ENCODE measurements at places on chromosomes 11 and 22.

DNA sequence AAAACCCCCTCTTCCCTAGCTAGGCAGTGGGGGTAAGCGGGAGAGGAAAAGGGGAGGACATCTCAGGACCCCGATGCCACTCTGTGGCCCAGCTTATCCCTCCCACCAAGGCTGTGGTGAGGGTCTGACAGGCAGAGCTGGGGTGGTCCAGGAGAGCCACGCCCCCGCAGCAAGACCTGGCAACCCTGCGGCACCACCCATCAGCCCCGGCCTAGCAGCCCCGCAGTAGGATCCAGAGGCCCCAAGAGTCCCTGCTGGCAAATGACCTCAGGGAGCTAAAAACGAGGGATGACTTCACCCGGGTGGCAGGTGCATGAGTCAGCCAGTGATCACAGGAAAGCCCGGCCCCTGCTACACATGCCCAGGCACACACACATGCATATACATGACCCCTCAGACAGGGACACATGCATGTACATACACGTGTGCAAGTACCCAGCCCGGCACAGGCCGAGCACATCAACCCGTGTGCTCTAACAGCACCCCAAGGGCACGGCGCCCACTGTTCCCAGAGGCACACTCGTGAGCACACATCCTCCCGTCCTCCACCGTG is 32.3 kb downstream of the ARVCF start:
- ATAC-seq, result no peak

DNA sequence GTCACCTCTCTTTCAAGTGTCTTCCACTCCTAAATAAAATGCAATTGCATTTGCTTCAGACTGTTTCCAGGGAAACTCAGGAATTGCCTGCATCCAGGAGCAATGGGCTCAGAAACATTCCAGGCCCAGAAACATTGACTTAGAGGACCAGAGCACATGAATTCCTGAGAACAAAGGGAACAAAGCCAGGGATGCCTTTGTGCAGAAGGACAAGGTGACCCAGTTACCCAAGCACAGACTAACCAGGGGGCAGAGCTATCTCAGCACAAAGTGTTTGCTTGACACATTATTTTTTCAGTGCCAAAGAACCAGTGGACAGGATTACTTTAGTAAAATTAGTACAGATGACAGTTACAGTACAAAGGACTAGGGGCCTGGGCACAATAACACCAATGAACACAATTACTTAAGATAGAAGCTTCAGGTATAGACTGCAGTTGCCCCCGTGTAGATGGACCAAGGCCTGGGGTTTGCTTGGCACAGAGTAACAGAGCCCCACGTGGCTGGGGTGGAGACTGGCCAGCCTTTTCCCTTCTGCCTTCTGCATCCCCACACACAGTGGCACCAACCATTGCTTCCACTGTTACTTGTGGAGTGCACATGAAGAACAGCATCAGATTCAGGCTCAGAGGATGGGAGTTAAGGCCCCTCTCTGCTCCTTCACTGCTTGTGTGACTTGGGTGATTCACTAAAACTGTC is 500.8 kb downstream of the INSC start:
- no peak for ATAC-seq

GRCh38 chr11:14813516-14813915 is 78.5 kb downstream of the CYP2R1 start:
- ATAC-seq, result no peak

DNA sequence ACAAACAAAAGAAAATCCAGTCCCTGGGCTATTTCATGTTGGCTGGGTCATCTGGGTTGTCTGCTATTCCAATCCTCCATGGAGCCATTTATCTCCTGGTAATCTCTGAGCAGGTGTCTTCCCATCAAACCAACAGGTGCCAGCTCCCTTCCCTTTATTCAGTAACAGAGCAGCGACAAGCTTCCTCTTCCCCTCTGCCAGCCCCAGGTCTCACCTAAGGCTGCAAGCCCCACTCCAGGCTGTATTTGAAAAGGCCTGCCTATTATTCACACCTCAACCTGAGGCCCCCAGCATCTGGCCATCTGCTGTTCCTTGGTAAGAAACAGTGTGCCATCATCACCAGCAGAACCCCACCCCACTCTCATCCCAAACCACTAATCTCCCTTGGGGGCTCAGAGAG is 436.2 kb downstream of the BUD13 start:
- ATAC-seq, result peak; percentile 36

GRCh38 chr22:27719036-27719347 is 82.6 kb downstream of the MN1 start:
- no peak for ATAC-seq

- peak; percentile 9 for ATAC-seq
Measured at GRCh38 chr11:8775332-8775731, 92.7 kb downstream of the RPL27A start.

DNA sequence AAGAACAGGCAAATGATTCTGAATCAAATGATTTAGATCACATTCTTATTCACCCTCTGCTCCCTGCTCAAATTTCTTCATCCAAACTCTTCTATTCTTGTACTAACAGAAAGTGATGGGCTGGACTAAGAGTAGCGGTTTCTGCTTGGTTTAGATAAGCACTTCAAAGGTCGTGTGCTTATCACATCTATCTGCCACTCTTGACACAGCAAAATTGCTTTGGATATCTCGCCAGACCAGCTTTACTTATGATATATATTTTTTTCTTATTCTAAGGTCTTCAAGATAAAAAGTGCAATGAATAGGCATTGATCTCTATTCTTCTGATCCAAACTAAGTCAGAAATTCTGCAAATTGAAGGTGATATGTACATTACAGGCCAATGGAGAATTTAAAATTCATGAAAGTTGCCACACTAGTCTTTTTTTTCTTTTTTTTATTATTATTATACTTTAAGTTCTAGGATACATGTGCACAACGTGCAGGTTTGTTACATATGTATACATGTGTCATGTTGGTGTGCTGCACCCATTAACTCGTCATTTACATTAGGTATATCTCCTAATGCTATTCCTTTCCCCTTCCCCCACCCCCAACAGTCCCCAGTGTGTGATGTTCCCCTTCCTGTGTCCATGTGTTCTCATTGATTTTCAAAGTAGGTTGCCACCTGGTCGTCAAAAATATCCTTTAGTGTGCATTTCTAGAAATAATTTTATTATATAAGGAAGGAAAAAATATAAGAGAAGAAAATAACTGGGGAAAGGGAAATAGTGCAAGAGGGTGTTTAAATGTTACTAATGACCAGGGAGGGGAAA is 1941.0 kb upstream of the RAG2 start:
- ATAC-seq, result no peak

DNA sequence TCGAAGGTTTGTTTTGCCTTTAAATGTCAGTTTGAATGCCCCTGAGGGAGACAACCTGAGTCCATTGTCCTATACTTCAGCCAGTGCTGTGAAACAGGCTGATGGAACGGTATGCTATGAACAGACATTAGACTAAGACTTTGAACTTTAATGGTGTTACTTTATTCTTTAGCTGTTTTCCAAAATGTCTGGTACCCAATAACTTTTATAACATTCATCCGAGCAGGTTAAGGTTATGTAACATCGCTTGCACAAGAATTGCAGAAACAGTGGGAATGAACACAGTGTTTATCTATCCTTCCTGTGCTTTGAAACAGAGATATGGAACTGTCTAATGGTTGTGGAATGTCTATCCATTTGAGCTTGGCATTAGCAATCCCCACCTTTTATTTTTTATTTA is 12.5 kb upstream of the PTS start:
- ATAC-seq, result no peak

DNA sequence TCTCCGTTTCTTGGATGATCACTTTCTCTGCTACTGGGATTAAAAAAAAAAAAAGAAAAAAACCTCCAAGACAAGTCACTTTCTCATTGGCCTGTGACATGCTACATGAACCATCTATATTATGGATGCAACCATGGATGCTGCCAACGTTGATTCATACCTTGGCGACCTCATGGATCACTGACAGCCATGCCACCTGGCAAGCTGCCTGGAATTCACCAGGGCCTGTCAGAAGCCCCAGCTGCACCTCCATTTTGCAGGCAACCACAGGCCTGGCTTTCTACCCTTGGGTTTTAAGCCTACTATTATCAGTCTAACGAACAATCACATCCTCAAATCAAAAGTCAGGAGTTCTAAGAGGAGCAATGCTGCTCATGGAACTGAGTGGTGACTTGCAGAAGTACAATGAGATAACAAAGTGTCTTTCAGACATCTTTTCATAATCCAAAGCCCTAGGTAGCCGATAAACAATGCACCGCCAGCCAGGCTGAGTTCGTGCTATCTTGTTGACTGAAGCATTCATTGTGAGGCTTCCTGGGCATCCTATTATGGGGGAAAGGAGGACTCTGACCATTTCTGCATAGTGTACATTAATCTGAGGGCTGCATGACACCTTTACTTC is 48.0 kb upstream of the CADM1 start:
- ATAC-seq, result no peak

GRCh38 chr11:21710809-21711208 is 482.1 kb upstream of the ANO5 start:
- ATAC-seq, result no peak

DNA sequence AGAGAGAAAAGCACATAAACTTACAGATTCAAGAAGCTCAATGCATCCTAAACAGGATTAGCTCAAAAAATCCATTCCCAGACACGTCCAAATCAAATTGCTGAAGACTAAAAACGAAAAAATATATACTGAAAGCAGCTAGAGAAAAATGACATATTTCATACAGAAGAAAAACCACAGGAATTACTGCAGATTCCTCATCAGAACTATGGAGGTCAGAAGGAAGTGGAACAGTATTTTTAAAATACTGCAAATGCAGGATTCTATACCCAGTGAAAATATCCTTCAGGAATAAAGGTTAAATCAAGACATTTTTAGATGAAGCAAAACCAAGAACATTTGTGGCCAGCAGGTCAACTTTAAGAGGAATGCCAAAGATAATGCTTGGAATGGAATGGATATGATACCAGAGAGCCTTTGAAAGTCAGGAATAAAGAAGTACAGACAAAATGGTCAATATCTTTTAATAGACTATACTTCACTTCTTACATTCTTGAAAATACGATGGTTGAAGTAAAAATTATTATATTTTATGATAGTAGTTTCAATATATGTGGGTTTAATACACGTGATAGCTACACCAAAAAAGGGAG is 352.9 kb downstream of the CTTN start:
- no peak for ATAC-seq

DNA sequence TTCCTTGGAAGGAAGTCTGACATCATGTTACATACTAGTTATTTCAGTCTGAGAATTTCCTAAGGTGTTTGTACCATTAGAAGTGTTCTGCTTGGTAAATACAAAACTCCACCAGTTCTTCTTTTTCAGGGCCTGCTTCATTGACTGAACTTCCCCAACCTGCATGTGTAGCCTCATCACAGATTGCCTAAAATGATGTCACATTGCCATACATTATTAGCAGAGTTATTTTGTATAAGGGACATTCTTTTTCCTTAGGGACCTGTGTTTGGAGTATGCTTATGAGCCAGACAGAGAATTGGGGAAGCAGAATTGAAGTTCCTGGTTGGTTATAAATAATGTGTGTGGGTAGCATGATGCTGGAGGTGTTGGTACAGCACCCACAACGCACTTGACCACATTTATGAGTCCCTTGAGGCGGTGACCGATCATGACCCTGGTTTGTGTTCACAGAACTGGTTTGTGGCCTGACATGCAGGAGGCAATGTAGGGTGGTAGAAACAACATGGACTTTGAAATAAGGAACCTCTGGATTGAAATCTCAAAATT is 16.4 kb upstream of the MMP7 start:
- no peak for ATAC-seq

GRCh38 chr11:14417617-14418374 is 58.8 kb upstream of the RRAS2 start:
- ATAC-seq, result no peak

GRCh38 chr11:128155590-128155989 is 431.8 kb downstream of the ETS1 start:
- ATAC-seq, result no peak

DNA sequence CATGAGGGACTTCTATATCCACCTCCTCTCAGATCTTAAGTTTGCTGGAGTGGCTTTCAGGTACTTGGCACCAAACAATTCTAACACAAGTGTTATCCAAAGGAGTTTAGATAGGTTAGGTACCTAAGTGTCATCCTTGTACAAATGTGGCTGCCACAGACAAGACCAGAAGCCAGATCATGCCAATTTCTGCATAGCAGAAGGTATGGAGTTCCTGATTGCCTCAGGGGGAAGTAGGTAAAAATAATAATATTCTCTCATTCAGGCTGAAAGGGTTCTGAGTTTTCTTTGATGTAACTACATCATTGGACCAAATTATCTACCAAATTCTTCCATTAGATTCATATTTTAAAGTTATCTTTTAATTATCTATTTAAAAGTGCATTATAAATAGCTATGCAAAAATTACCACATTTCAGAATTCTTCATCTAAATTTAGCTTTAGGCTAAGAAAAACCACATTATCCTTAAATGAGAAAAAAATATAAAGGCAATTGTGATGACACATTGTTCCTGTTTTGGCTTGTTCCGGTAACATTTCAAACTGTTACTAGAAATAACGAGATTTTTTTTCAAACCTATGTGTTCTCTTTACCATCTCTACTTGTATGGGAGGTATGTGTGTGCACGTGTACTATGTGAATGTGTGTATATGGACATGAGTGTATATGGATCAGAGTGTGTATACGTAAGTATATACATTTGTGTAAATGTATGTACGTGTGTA is 66.2 kb upstream of the POU2AF2 start:
- ATAC-seq, result no peak

- no peak for ATAC-seq
Measured at GRCh38 chr11:117627259-117627658, 169.8 kb downstream of the DSCAML1 start.

DNA sequence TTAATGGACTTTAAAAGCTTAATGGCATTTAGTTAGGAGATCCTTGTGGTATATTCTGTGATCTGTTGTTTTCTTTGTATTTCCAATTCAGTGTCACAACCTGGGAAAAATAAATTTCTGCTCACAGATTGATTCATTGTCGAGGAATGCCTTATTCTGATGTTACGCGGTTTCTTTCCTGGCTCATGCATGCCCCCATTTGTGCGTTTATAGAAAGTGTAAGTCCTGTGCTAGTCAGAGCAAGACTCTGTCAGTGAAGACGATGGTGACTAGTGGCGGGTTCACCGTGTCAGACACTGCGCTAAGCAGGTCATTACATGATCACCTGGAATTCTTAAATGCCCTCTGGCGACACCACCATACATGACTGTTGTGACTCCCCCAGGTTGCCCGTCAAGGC is 169.4 kb downstream of the TBC1D22A start:
- ATAC-seq, result peak; percentile 44

GRCh38 chr11:67998150-67999045 is 5.5 kb downstream of the UNC93B1 start:
- ATAC-seq, result no peak

GRCh38 chr11:76184551-76184993 is 21.7 kb downstream of the WNT11 start:
- no peak for ATAC-seq

- peak; percentile 80 for ATAC-seq
Measured at GRCh38 chr22:42169055-42169469, 38.5 kb upstream of the CYP2D6 start.

- ATAC-seq, result peak; percentile 64
Measured at GRCh38 chr11:95465887-95466286, 234.9 kb upstream of the SESN3 start.
